Posterior cingulate gyrus (tissue), 11 donors: ENCODE measurements at places on chromosomes 6 and 20.
A peak's percentile ranks its signal among the peaks of the same experiment; 100 is the strongest.

DNA sequence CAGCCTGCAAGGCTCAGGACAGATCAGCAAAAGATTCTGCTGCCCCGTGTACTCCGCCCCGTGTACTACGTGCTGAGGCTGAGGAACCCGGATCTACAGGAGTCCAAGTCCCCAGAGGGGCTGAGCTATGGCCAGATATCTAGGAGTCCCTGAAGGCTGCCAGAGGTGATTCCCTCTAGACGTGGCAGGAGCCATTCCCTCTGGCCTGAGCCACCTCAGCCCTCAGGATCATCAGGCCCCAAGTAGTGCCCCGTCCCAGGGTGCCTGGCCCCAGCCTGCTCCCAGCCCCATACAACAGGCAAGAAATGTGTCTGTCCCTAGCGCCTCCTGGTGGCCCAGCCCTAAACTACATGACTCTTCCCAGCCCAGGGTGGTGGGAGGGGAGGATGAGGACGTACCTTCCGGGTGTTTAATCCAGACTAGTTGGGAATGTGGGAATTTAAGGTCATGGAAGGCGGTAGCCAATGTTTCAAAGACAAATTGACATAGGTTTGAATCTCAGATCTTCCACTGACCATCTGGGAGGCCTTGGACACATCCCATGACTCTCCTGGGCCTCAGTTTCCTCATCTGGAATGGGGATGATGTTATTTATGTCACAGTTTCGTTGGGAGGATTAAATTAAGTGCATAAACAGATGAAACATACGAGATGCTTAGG is 49.4 kb upstream of the PTPN1 start:
- DNase-seq, result peak; percentile 44

DNA sequence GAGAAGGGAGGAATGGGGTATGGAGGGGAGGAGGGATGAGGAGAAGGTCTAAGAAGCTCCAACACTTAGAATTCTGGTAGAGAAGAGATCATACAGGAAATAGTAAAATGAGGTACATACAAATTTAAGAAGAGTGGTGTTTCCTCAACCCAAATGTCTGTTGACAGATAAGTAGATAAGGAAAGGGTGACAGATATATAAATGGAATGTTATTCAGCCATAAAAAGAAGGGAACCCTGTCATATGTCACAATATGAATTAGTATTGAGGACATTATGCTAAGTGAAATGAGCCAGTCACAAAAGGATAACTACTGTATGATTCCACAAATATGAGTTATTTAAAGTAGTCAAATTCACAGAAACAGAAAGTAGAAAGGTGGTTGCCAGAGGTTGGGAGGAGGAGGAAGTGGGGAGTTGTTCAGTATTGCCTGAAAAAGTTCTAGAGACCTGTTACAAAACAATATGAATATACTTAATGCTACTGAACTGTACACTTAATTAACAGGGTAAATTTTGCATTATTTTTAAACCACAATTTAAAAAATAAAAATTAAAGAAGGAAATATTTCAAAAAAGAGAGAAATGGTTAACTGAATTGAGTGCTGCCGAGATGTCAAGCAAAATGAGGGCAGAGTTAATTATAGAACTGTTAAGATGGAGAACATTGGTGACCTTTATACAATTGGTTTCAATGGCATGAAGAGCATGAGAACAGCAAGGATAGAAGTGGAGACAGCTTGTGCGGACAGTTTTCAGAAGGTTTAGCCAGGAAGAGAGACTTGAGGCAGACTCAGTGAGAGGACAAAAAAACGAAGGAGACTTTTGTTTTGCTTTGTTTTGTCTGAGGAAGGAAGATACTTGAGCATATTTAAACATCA is 47.6 kb upstream of the ADGRF4 start:
- no peak for DNase-seq

DNA sequence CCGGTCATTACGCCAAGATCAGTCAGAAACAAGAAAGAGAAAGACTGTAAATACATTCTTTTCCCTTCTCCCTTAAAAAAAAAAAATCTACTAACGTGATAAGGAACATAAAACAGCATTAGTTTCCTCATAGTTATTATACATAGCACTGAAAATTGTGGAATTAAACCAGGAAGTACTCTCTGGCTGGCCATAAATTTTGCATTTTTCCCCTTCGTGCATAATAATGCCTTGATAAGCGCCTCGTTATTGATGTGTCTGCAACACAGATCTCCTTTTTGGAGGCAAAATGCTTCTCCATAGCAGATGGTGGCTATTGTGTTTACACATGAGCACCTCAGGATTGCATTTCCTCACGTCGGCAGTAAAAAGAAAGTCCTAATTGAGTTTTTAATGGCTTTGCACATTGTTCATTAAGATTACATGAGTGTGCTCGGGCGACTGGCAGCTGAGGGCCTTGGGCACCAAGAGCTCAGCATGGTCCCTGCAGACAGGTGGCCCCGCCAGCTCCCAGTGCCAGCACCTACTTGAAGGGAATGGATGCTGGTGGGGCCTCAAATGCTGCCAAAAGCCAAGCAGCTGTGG is 394.5 kb downstream of the PTPRT start:
- no peak for DNase-seq

DNA sequence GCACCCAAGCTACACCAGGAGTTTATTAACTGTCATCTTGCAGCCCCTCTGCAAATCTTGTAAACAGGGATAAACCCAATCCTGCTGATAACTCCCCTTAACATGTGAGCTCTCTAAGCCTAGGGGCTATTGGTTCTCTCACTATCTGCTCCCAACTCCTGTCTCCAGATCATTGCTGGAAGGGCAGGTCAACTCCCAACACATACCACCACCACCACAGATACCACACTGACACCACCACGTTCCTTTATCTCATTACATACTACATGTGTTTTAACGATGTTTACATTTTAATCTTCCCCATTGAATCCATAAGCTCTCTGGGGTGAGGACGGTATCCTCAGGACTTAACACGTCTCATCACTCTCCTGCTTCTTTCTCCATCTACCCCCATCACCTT is 51.8 kb downstream of the SIM1 start:
- DNase-seq, result no peak

DNA sequence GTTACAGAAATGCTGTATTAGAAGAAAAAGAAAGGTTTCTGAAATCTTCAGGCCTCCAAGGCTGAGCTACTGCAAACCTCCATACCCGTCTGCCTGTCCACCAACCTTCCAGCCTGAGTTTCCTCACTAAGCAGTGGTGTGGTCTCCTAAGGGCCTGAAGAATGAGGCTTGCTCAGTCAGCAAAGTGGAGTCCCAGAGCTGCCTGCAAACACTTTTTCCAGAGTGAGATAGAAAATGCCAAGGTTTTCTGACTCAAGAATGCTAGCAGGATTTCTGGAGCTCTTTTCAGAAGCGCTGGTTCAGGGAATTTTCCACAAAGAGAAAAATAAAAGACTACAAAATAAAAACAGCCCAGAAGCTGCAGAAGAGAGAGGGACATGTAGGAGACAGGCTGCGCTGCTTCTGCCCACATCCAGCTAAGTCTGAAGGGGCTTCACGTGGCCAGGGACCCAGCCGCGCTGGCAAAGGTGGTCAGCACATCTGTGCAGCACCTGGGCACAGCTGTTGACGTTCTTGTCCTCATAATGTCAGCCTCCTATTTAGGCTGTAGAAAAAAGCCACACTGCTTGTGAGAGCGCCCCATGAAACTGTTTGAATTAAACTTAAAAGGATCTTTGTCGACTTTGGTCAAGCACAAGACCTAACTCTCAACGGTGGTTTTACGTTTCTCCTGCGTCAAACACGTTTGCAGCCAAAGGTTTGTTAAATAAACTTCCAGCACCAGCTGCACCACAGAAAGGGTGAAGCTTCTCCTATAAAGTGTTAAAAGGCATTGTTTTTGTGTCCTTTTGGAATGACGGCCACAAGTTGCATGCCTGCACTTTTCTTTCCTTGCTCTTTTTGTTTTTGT is 209.0 kb downstream of the THBS2 start:
- DNase-seq, result no peak

DNA sequence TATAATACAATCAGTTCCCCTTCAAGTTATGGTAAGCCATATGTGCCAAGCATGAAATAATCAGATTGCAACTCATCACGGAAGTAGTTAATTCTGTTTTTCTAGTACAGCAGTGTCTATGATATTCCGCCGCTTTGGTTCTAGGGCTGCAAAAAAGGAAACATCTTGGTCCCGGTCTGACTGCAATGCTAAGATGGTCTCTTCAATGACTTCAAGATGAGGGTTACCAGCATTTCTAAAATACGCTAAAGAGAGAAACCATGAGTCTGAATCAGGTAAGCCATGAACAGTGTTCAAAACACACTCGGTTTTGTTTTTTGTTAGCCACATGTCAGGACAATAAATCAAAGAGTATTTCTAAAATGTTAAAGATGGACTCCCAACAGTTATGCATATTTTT is 3.2 kb upstream of the ANKRD60 start:
- no peak for DNase-seq

GRCh38 chr20:54219751-54220426 is 12.0 kb downstream of the PFDN4 start:
- no peak for DNase-seq

DNA sequence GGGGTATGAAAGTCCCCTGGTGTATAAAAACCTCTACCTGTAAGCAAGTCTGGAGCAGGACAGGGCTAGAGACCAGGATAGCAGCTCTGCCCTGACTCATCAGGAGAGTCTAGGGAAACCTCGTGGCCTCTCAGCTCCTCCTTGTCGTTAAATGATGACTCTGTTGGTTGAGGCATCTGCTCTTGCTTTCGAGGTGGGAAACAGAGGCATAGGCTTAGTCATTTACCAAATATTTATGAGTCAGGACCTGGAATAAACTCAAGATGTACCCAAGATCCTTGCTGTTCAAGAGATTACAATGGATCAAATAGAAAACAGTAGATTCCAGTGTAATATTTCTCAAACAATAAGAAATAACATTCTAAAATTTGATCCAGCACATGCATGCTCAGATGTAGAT is 5.5 kb downstream of the MANBAL start:
- DNase-seq, result no peak

- DNase-seq, result peak; percentile 78
Observed at GRCh38 chr20:63090682-63091571, 84.2 kb upstream of the BHLHE23 start.

- no peak for DNase-seq
Observed at GRCh38 chr6:118298476-118299427, 249.3 kb upstream of the PLN start.

DNA sequence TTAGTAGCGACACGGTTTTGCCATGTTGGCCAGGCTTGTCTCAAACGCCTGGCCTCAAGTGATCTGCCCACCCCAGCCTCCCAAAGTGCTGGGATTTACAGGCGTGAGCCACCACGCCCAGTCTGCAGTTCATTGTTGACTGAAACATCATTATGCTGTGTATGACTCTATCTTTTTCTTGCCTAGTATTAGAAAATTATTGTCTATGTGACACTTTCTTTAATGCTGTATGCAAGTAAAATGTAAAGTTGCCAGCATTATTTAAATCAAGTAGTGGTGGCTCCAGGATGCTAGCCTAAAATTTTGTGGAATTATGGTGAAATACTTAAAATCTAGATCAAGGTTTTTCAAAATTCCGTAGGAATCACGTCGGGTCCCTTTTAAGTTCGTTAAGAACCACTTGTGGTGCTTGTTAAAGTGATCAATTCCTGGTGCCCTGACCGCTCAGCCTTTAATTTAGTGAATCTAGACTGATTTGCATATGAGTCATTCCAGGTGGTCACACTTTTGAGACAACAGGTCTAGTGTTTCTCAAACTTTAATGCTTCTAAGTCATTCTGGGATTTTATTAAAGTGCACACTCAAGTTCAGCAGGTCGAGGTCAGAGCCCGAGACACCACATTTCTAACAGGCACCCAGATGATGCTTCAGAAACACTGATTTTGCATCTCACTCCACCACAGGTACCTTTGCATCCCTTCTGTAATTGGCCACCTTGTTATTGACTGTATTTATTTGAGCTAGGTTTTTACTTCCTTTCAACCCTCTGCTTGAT is 132.6 kb upstream of the MTHFD1L start:
- DNase-seq, result no peak

DNA sequence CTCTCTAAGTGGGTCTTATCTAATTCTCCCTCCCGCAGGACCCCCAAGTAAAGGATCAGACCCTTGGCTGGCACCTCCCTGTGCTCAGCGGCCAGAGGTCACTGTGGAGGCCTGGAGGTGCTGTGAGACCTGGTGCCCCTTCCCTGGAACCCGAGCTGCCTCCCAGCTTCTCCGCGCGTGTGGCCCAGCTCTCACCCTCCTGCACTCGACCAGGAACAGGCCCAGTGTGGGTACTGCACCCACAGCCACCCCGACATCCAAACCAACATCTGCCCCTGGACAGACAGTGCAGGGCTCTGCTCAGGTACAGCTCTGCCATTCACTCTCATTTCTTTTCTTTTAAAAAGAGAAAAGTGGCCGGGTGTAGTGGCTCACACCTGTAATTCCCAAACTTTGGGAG is 42.4 kb downstream of the TMEM242 start:
- DNase-seq, result no peak

GRCh38 chr6:160523223-160523622 is 140.9 kb downstream of the LPA start:
- no peak for DNase-seq

DNA sequence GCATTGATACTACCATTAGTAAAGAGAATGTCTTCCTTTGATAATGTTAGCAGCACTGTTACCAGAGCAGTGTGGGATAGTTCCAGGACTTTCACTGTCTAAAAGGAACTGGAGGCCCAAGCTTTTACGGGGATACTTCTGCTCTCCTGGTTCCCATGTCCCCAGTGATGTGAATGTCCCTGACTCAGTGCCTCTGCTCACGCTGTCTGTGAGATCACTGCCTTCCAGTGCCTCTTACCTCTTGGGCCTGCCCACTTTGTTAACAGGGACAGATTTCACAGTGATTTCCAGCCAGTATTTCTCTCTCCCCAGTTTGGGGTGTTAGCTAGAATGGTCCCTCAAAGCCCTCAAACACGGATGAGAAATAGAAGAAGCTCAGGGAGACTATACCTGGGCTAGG is 14.4 kb downstream of the PTPRA start:
- DNase-seq, result no peak

GRCh38 chr20:516799-517198 is 26.8 kb downstream of the CSNK2A1 start:
- DNase-seq, result no peak

GRCh38 chr6:123913863-123914262 is 110.2 kb downstream of the NKAIN2 start:
- no peak for DNase-seq

GRCh38 chr6:633611-634010 is 23.3 kb downstream of the HUS1B start:
- DNase-seq, result no peak

GRCh38 chr6:56096946-56097621 is 150.3 kb downstream of the COL21A1 start:
- DNase-seq, result no peak

DNA sequence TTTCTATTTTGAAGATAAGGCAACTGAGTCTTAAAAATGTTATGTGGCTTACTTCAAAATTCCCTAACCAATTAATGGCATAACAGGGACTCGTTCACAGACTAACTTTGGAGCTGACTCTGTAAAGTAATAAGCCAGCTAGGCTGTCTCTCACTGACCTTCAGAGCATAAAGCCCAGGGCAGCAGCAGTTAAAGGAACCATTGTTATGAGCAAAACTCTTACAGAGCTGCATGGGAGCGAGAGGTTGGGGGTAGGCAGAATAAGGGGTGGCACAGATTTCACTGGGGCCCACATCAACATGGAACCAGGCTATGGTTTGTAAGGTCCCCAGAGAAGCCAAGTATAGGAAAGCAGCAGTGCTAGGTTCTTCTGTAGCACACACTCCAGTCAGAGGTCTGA is 637.8 kb downstream of the RFPL4B start:
- no peak for DNase-seq
